ENCODE measurements at places on chromosomes 1 and 21.

GRCh38 chr21:45580576-45581321, 38.5 kb upstream of the SLC19A1 start:
- no peak for DNase-seq

- no peak for DNase-seq
Measured at GRCh38 chr1:7079637-7080036, 294.4 kb downstream of the CAMTA1 start.

DNA sequence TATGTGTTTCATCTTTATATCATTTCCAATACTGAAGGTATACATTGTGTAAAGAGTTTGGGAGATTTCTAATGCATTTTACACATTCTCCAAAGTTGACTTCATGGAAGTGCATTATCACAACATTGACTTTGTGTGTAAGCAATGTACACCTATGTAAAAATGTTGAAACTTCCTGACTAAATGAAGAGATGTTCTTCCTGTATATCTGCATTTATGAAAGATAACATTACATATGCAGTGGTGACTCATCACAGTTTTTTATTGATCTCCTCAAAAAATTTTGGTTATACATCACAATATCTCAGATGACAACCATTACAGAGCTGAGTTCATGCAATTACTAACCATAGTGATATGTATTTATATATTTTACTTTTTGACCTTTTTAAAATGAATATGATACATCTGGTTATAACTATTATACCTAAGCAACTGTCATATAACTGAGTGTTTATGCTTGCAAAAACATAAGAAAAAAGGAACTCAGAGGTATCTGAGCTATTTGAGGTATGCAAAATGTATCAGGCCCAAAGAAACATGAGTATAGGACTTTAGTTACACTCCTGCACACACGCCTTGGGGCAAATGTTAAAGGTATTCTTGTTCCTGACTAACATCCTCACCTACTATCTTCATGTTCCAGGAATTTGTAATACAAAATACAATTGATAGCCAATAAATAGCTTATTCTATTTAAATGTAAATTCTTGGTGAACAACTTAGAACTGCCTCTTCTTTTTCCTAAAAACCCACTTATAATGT, 88.2 kb upstream of the OLFM3 start:
- DNase-seq: no peak

GRCh38 chr1:159009704-159010361, at the start of gene IFI16:
TSS of gene IFI16 (plus strand) at chr1:159009907. CDS start at chr1:159014681, 4,774 bp downstream.
- peak; percentile 78 for DNase-seq

- DNase-seq: no peak
Measured at GRCh38 chr21:25571726-25572121, 35.6 kb downstream of the MRPL39 start.

DNA sequence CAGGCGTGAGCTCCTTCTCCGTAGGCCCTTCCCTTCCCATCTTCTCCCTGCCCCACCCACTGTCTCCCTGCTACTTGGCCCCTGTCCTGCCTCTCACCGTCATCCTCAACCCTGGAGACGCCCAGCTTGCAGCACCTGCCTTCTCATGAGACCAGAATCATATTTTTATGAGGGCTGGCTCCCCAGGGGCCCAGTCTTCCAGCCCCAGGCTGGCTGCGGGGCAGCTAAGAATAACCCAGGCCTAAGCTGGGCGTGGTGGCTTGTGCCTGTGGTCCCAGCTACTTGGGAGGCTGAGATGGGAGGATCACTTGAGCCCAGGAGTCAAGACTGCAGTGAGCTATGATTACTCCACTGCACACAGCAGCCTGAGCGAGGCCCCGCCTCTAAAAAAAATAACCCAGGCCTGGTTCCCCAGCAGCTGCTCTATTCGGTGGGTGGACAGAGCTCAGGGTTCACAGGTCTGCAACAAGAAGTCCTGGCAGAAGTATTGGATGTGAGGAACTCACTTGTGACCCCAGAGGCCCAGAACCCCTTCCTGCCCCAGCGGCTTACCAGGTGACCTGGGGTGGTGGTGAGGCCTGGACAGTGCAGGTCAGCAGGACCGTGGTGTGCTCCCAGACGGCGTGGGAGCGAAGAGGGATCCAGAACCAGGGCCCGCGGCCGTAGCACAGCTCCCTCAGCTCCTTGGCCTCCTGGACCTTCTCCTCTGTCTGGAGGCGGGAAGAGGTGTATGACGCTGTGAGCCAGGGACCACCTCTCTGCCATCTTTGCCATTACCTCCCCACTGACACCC, 6.4 kb downstream of the MYOM3 start:
- DNase-seq: no peak

- DNase-seq: no peak
Measured at GRCh38 chr1:246971969-246972368, 35.9 kb downstream of the ZNF695 start.

- DNase-seq: no peak
Measured at GRCh38 chr1:193311226-193311948, 125.0 kb upstream of the B3GALT2 start.

GRCh38 chr1:165355139-165355976, 1.2 kb downstream of the LMX1A start:
- DNase-seq: no peak

- no peak for DNase-seq
Measured at GRCh38 chr1:156500543-156500792, at the start of gene MEF2D. TSS of gene MEF2D (minus strand) at chr1:156500775. CDS start at chr1:156483292, 17,483 bp downstream.

DNA sequence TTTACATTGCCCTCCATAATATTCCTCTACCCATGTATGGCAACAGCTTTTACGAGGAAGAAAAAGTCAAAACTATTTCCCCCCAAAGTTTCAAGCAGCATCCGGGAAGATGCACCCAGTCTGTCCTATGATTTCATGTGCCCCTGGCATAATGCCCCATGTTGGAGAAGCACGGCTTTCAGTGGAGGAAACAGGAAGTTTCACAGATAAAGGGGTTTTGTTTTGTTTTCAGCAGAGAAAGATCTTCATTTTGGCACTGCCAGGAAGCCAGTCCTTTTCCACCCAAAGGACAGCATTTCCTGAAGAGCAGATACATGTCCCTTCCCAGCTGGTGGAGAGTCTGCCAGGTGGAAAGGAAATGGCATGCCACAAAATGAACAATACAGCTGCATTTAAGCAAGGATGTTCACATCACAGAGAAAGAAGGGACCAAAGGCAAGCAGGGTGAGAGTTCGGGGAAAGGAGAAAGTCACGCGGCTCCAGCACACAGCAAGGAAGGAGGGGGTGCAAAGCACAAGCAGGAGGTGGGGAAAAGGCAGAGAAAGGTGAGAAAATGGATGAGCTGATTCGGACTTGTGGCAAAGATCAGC, 95.3 kb upstream of the HIVEP3 start:
- no peak for DNase-seq

- DNase-seq: no peak
Measured at GRCh38 chr1:161779393-161779792, 13.3 kb downstream of the ATF6 start.

GRCh38 chr1:69920426-69920825, 285.0 kb downstream of the LRRC40 start:
- DNase-seq: no peak

GRCh38 chr1:153649863-153650235, 8.7 kb upstream of the SNAPIN start:
- no peak for DNase-seq

GRCh38 chr1:204616641-204617040, 68.9 kb downstream of the LRRN2 start:
- DNase-seq: no peak

GRCh38 chr21:39012326-39013230, 170.7 kb downstream of the PSMG1 start:
- no peak for DNase-seq

DNA sequence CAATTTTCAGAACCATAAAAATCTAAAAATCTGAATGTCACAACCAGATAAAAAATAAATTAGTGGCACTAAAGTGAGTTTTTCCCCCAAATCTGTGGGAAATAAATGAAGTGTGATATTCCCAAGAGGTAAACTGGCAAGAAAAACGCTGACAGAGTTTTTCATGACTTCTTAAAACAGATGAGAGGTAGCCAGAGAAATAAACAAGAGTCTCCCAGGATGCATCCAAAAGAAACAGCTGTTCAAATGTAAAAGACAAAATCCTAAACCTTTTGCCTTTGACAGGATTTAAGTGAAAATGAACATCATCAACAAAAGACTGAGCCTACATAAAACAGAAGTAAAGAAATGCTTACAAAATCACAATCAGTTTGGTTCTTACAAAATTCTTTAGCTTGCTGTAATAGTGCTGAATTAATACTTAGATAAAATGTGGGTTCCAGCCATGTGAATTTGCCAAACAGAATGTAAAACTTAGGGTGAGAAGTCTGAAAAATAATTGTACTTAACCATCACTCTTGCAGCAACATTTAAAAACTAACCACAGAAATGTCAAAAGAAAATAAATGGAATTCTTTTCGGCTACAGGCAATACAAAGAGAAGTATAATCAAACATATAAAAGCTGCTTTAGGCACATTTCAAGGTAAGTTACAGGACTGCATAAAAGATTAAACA, 133.6 kb downstream of the EIF4G3 start:
- DNase-seq: no peak

GRCh38 chr1:229114850-229115365, 156.0 kb upstream of the RAB4A start:
- DNase-seq: no peak

DNA sequence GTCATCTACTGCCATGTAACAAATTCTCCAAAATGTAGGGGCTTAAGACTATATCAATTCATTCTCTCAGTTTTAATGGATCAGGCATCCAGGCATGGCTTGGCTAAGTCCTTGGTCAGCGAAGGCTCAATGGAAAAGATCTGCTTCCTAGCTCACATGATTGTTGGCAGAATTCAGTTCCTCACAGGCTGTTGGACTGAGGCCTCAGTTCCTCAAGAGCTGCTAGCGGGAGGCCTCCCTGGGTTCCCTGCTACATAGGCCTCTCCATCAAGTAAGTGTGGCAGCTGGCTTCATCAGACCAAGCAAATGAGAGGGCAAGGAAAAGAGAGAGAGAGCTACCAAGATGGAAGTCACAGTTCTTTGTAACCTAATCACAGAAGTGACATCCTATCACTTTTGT, 19.6 kb upstream of the EYA3 start:
- no peak for DNase-seq

- no peak for DNase-seq
Measured at GRCh38 chr1:224298346-224299330, 31.3 kb downstream of the NVL start.

GRCh38 chr1:110829955-110830553, 42.9 kb upstream of the CD53 start:
- peak; percentile 57 for DNase-seq

DNA sequence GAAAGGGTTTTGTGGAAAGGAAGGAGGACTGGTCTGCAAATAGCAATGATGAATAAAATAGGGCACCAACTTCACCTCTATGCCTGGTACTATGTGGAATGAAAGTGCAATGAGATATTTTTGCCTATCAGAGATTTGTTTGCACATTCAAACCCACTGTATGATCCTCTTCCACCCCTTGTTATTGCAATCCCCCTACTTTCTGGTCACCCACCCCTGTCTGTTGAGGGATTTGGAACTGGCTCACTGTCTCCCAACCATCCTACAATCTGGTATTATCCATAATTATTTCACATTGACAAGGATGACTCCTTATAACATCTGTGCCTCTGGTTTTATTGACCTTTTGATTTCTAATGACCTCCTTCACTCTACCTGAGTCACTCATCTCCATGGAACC, 42.4 kb downstream of the CD55 start:
- no peak for DNase-seq

- DNase-seq: no peak
Measured at GRCh38 chr1:184755226-184756065, 788 bp upstream of the EDEM3 start.

DNA sequence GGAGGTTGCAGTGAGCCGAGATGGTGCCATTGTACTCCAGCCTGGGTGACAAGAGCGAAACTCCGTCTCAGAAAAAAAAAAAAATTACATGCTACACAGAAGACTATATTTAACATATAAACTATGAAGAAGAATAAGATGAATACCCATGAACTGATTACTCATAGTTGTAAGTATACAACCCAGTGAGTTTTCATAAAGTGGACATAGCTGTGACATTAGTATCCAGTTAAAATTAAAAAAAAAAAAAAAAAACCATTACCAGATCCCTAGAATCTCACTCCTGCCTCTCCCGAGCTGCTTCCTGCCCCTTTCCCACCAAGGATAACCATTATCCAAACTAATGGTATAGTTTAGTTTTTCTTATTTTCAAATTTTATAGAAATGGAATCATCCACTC, 37.4 kb downstream of the UBE4B start:
- DNase-seq: no peak

DNA sequence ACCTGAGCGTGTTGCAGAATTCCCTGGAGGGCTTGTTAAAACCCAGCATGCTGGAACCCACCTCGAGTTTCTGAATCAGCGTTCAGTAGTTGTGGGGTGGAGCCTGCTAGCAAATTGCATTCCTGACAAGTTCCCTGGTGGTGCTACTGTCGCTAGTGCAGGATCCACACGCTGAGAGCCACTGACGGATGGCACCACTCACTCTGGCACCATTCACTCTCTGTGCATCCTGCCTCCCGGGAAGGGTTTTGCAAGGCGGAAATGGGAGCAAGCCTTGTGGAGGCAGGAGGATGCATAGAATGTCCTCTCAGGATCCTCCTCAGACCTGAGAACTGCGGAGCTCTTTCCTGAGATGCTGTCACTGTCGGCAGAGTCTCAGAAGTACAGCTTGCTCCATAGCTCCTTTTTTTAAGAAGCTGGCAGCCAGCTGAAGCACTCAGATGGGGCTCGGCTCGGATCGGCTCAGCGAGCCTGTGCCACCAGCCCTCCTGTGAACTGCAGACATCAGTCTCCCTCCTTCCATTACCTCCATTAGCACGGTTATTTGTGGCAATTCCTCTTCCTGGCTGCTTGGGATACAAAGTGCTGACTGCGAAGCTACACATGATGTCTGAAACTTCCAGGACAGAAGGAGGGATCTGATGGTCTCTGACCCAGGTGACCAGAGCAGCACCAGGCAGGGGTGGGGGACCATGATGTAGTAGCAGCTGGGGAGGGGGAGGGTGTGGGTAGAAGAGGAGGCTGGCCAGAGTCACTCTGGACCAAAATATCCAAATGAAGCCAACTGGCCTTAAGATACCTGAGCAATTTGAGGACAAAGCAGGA, 89.6 kb downstream of the C1orf94 start:
- DNase-seq: no peak

DNA sequence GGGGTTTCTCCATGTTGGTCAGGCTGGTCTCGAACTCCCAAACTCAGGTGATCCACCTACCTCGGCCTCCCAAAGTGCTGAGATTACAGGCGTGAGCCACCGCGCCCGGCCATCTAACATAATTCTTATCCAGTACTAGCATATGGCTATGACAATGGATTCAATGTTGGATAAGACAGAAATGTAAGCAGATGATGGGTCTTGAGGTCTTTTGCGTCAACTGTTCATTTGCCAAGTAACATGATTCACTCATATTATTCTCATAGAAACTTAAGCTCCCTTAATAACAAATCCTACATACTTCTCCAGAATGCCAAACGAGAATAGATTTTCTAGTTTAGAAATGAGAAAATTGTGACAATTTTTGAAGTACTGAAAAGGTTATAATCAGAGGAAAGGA, 170.3 kb downstream of the RGS7 start:
- DNase-seq: no peak

- no peak for DNase-seq
Measured at GRCh38 chr1:184553845-184554244, 167.0 kb downstream of the C1orf21 start.

All from GM12864 (cell line).